ENCODE measurements at places on chromosomes 2 and 18.

DNA sequence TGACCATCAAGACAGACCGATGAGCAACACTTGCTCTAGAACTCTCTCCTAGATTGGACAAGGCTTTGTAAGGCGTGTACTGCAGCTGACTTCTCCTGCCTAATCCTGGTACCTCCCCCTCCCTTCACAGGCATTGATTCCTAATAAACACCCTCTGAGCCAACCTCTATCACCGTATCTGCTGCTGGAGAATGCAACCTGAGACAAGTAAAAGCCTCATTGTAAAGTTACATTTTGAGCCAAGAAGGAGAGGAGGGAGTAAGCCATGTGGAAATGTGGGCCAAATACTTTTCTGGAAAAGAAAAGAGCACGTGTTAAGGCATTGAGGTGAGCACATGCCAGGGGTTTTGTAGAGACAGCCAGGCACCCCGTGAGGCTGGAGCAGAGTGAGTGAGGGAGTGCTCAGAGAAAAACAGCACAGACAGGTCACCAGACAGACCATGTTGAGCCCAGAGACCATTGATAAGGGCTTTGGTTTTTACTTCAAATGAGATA is 2.6 kb upstream of the WDFY1 start:
- DNase-seq: no peak

DNA sequence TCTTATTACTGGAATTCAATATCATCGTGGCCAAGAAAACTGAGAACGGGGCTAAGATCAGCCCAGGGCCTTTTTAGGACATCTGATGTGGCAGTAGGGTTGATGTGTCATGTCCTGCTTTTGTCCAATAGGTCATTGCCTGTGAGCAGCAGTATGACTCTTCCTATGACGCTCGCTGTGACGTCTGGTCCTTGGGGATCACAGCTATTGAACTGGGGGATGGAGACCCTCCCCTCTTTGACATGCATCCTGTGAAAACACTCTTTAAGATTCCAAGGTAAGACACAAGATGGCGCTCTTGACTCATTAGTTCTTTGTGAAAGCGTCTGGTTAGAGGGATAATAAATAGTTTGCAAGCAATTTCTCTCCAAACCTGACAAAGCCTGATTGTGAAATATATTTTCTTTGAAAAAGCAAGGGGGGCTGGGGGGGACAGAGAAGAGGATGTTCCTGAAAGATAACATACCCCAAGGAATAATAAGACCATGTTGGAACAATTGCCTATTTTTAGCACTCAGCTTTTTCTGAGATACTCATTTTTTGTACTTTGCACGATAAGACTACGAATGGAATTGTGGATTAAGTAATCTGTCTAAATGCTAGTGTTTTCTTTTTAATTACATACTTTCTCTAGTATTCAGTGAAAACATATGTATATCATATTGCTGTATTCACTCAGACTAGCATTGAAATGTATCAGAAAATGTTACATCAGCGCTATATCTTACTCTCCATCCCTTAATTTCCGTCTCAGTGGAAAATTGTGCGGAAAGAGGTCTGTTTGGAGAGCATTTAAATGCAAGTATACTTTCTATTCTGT is 58.1 kb downstream of the MYO3B start:
- peak; percentile 42 for DNase-seq

GRCh38 chr18:24762511-24762910 is 302.1 kb downstream of the HRH4 start:
- DNase-seq: no peak

DNA sequence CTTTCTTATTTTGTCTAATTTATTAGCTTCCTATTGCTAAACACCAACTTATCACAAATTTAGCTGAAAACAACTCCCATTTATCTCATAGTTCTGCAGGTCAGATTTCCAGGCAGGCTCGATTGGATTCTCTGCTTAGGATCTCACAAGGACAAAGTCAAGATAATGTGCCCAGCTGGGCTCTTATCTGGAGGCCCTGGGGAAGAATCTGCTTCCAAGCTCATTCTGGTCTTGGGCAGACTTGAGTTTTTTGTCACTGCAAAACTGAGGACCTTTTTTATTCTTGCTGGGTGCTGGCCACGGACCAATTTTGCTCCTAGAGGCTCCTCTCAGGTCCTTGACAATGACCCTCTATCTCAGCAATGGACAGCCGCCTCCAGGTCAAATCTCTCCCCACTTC is 215.5 kb downstream of the TRIB2 start:
- DNase-seq: no peak
